ENCODE measurements at places on chromosomes 7 and 10.

DNA sequence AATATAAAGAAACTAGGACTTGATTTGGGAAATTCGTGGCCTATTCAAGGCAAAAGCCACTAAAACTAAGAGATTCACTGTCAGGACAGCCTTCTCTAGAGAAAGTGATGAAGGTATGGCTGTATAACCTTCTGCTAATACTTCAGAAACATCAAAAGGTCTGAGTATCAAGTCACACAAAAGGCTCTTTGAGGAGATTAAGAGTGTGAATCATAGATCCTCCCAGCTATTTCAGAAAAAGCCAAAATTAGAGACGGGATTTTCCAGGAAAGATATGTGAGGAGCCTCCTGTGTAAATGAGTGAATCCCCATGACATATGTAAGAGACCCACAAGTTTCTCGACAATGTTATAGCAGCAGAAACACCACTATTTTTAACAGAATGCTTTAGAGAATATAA is 56.2 kb downstream of the UBE3C start:
- no peak for DNase-seq

- no peak for DNase-seq
These were observed 24.6 kb upstream of the FOXL3 start for GRCh38 chr7:265192-265997.

DNA sequence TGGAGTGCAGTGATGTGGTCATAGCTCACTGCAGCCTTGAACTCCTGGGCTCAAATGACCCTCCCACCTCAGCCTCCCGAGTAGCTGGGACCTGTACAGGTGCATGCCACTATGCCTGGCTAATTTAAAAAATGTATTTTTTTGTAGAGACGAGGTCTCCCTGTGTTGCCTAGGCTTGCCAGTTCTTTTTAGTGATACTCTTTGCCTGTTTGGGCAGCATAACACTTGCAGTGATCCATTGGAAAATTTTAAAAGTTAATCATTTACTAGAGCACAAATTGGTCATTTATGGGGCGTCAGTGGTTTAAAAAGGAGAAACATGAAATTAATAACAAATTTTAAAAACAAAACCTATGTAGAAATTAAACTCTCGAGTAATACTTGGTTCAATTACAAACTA is 78.3 kb downstream of the DYNC2I1 start:
- DNase-seq: no peak

DNA sequence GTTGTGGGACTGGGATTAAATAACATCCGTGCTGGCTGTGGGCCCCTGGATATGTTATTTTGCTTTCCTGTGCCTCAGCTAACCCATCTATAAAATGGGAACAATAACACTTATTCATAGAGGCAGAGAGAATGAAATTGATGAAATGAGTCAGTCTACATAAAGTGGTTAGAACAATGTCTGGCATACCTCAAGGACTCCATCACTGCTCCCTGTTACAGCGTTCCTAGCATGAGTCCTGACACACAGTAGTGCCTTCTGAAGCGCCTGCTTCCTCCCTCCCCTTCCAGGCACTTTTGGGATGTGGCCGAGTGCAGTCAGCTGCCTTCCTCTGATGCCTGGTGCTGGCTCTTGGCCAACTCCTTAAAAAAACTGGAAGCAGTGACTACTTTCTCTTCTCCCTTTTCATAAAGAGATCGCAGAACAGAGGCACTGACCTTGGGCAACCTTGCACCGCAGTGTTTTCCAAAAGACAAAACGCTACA is 108.4 kb upstream of the ZMIZ1 start:
- DNase-seq: no peak

DNA sequence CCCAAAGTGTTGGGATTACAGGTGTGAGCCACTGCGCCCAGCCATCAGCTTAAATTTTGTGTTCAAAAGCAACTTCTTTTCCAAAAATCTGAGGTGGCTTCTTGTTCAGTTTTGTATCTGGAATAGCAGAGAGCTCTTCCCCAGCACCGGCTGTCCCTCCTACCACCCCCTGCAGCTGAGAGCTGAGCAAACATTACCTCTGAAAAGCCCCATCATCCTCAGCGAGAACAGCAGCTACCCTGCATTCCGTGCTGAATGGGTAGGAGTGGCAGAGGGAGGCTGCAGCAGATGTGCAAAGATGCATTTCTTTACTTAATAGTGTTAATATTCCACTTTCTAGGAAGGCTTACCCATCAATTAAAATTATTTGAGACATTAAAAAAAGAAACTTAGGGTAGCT is 31.8 kb downstream of the CCM2 start:
- no peak for DNase-seq

DNA sequence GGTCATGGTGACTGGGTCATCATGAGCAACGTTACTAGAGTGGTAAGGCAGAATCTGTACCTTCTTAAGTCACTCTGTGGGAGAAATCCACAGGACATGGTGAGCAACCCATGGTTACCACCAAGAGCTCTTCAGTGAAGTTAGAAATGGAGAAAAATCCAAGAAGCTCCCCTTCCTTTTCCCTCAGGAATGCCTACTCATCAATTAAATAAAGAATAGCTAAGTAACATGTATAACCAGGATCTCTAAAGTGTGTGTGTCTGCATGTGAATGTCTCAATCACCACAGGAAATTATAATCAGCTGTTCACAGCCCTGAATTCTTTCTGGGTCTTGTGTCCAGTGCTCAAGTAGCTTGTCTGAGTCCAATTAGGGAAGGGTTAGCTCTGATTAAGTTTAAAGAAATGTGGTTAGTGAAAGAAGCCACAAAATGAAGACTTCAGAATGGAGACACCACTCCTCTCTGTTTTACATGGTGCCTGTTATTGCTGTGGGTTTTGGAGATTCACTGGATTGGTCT is 73.2 kb downstream of the SEM1 start:
- DNase-seq: no peak

DNA sequence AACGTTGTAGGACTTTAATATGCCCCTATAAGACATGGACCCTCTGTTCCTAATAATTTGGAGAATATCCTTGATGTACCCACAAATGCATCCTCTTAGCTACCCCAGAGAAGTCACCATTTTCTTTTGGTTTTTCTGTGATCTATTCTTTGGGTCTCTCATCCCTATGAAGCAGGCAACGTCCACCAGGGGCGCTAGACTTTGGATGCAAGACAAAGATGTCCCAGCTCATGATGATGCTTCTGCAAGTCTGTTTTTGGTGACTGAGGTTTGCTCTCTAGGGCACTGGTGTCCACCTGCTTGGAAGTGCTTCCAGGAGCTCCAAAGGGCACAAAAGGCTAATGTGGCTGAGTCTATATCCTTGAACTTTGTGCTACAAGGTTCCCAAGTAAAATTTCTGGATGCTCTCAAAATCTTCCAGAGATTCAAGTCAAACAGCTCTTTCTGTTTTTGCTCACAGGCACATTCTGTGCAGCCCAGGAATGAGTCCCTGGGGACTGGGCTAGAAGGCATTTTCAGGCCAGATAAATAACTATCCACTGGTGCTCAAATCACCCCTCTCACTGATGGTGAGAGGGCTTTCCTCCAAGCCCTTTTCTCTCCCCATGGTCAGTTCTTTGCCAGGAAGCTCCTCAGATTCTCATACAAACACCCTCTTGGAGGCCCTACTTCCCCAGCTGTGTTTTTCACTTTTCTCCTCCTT is 166.4 kb downstream of the C7orf25 start:
- DNase-seq: no peak

DNA sequence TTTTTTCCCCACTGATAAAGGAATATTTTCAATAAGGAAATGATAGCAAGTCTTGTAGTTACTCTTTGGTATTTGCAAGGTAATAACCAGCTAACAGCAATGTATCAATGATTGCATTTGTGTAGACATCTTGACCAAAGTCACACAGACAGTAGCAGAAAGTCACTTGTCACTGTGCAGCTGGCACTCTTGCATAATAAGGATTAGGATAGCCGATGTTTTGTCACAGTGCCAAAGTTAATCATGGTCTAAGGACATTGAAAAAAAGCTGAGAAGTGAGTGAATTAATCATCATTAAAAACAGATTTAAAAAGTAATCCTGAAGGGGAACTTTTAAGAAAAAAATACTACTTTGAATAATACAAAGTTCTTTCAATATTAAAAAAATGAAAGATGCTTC is 834.3 kb upstream of the C7orf33 start:
- DNase-seq: no peak

GRCh38 chr7:151652111-151652510 is 132.4 kb upstream of the RHEB start:
- DNase-seq: no peak

DNA sequence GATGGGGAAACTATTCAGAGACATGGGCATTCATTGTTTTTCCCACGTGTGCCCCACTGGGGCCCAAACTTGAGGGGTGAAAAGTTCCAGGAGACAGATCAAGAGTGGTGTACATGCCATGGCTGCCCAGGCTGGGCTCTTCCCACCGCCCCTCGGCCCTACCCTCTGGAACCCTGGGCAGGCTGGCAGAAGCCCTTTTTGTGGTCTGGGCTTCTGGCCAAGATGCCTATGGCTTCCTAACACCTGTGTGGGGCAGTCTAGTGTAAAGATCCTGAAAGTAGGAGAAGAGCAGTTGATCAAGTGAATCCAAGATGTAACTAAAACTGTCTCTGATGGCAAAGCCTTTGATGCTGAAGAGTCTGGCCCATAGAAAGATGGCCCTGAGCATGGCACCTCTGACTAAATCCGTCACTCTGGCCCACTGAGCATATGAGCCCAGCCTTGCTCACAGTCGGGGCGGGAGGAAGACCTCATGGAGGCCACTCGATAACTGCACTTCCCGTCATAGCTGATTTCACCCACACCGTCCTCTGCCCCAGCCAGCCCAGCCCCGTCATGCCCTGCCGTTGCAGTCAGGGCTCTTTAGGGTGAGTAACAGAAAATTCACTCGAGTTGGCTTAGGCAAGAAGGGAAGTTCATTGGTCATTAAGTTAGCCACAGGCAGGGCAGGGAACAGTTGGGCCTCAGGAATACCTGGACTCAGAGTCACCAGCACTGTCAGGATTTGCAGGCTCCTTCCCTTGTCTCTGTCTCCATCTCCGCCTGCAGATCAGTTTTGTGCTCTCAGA is 37.9 kb upstream of the MTPAP start:
- DNase-seq: no peak

GRCh38 chr10:60138842-60139241 is 232.5 kb upstream of the CCDC6 start:
- DNase-seq: no peak

DNA sequence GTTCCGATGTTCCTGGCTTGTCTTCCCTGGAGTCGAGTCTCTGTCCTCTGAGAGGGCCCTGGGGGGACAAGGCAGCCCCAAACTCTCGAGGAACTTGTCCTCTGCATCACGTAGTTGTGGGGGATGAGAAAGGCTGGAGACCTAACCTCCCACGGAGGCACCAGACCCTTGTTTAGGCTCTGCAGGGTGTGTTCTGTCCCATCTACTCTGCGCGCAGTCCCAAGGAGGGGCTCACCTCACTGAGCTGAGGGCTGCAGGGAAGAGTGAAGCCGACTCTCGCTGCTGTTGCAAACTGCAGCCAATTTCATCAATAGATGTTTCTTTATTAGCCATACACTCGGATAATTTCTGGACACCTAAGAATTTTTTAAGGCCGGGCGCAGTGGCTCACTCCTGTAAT is 186.7 kb upstream of the ADARB2 start:
- no peak for DNase-seq

GRCh38 chr7:134315679-134316538 is 821 bp downstream of the SLC35B4 start:
- no peak for DNase-seq

All from stimulated activated CD8-positive, alpha-beta memory T cell treated with anti-CD3 and anti-CD28 coated beads, Interleukin-12 subunit alpha, Interleukin-12 subunit beta, amount 100 ng/mL, for 4 hours (primary cell).